Stimulated activated CD8-positive, alpha-beta memory T cell treated with anti-CD3 and anti-CD28 coated beads, Interleukin-7, amount 100 ng/mL, for 24 hours (primary cell): ENCODE measurements at places on chromosomes 4 and X.

GRCh38 chrX:2692221-2693112 lies 1.4 kb downstream of the CD99 start:
- DNase-seq = no peak

DNA sequence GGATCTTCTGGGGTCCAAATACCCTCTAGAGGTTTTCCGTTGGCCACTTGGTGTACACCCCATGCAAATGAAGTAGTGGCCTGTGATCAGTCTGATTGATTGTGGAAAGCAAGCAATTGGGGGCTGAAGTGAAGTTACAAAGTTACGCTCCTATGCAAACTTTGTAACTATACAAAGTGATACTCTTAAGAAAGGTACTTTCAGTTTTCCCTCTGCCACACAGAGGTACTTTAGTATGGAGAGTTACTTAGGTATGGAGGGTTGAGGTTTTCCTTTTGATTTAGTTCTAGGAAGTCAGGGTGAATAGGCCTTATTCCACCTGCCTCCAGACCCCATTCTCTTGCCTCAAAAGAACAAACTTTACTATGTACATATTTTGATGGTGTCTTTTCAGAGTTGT lies 28.7 kb downstream of the STAG2 start:
- DNase-seq = no peak

DNA sequence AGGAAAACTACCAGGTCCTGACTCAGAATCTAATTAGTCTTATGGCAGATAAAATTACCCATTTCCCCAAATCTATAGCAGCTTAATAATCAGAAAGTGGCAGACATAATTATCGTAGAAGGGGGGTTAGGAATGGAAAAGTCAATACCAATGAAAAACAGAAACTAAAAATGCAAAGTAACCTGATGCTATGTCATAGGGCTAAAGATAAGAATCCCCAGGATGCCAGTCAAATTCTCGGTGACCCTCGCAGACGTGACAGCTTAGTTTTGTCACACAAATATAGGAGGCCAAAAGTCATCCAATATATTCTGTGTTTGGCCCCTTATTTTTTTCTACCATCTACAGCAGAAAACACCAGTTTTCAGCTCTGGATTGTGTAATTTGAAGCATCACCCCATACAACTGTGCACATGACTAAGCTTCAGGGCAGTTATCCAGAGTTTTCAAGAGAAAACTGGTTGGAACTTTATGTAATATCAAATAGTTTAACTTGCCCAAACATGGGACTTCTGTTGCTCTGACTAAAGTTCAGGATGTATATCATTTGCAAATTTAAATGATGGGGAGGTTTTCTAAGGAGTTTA lies 30.9 kb downstream of the RASSF6 start:
- DNase-seq = no peak

- DNase-seq = no peak
Measured at GRCh38 chr4:155587766-155588165, 78.9 kb upstream of the GUCY1A1 start.

- DNase-seq = no peak
Measured at GRCh38 chr4:163550869-163551267, 56.4 kb downstream of the TMA16 start.

DNA sequence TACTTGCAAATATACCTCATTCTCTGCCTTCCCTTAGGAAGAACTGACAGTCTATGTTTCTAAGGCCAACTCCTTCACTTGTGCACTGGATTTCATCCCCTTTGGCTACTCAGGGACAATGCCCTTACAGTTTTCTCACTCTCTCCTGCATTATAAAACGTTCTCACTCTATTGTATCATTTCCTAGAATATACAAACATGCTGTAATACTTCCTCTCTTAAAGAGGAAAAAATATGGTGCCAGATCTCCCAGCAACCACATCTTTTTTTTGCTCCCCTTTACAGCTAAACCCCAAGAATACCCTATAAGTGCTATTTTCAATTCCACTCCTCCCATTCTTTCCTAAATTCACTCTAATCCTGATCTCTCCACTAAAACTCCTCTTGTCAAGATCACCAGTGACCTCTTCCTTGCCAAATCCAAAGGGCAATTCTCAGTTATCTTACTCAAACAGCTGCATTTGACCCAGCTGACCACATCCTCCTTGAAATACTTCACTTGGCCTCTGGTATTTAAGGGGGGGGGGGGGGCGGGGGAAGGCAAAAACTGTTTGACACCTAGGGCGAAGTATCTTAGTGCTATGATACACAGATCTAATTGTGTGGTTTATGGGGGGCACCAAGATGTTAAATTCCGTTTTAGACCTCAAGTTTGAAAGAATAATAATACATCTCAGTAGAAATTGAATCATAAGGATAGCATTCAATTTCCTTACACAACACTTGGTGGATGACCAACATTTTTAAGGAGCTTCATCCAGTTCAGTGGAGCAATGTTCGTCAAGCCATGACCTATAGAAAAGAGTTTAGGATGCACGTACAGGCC lies 1.6 kb downstream of the RCHY1 start:
- DNase-seq = no peak

DNA sequence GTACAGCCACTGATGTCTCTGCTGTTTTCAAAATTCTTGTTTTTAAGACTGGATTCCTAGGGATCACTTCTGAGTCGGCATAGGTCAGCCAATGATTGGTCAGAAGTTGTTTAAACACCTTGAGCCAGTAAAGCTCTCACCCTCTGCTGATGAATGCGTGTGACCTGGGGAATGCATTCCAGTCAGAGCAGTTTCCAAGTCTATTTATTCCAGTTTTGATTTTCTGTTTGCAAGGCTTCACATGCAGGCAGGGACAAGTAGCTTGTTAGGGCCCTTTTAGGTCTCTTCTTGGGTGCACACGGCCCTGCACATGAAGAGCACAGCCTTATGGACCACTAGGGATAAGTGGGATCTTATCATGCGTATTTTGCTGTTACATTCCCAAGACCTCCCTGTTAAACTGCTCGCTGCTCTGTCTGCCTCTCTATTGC lies 47.0 kb downstream of the KLHL15 start:
- DNase-seq = no peak
